ENCODE measurements at places on chromosomes 7 and 10. TPM values are rescaled to one million over a fixed set of nuclear protein-coding genes. Genes with fewer than 3 reads are reported as not detected.

DNA sequence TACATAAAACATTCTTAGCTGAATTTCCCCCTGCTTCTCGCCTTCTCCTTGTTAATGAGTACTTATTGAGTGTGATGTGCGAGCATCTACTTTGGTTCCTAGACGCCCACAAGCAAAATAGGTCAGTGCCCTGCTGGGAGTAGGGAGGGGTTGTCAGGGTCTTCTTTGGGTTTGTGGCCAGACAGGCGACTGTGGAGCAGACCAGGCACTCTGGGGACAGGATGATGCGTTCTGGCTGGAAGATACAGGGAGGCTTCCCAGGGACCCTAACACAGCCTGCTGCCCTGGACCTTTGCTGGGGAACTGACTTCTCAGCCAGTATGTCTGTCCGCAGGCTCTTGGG lies 227.2 kb downstream of the CUX1 start:
- H3K4me1 ChIP-seq: no peaks in the 10 kb centered on the region
- DNase-seq: no peak
- no peaks in the 10 kb centered on the region for H3K36me3 ChIP-seq
- no peak overlapping the region for H3K27ac ChIP-seq
- H3K27me3 ChIP-seq: no peaks in the 10 kb centered on the region

- DNase-seq: peak; percentile 13
- H3K4me1 ChIP-seq: no peaks in the 10 kb centered on the region
- H3K36me3 ChIP-seq: no peaks in the 10 kb centered on the region
Observed at GRCh38 chr10:116521424-116522290, 24.1 kb upstream of the PNLIP start.

DNA sequence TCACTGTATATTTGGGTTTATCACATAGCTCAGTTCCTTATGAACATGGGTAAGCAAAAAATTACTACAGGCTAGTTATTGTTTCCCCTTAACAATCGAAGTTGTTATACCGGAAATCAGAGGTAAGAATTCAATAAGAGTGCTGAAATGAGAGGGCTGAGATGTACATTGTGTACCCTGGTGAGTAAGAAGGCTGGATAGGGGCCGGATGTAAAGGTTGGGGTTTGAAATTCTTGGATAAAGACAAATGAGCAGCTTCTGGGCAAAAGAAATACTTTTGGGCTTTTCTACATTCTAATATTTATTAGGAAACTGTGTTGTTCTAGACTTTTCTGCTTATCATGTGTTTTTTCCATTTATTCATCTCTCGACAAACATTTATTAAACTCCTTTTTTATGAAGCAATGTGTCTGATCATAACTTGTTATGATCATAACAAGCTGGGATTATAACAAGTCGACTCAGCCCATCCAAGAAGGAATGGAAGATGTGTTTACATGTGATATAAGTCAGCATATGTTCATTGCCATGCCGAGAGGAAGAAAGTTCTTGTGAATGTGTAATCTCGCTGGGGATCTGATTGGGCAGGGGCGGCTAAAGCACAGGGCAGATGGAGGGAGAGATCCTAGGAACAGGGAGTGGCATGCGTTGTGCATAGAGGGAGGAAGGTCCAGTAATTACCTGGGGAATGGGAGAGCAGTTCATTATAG lies 155.3 kb downstream of the PLXDC2 start:
- H3K36me3 ChIP-seq: no peaks in the 10 kb centered on the region
- H3K27ac ChIP-seq: no peak overlapping the region
- no peak for DNase-seq

- H3K27me3 ChIP-seq: no peaks in the 10 kb centered on the region
- H3K27ac ChIP-seq: no peak overlapping the region
- H3K36me3 ChIP-seq: peaks cover 16% of the 10 kb centered on the region
- no peak for DNase-seq
- peaks cover 13% of the 10 kb centered on the region for H3K4me1 ChIP-seq
- H3K4me3 ChIP-seq: no peak overlapping the region
Observed at GRCh38 chr10:110510086-110510485, 12.4 kb downstream of the DUSP5 start.

DNA sequence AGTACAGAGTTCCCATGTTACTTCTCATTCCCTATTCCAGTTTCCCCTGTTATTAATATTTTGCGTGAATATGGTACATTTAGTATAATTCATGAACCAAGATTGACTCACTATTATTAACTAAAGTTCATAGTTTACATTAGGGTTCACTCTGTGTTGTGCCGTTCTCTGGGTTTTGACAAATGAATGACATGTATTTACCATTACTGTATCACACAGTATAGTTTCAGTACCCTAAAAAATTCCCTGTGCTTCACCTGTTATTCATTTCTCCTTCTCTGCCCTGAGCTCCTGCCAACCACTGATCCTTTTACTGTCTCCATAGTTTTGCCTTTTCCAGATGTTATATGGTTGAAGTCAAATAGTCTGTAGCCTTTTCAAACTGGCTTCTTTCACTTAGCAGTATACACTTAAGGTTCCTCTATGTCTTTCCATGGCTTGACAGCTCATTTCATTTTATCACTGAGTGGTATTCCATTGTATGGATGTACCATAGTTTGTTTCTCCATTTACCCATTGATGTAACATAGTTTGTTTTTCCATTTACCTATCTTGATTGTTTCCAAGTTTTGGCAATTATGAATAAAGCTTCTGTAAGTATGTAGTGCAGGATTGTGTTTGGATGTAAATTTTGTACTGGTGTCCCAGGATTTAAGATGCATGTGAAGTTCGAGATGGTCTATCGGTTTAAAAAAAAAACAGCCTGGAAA lies 58.8 kb downstream of the CDK14 start:
- H3K36me3 ChIP-seq: no peaks in the 10 kb centered on the region
- H3K27me3 ChIP-seq: no peaks in the 10 kb centered on the region
- H3K4me3 ChIP-seq: no peak overlapping the region
- no peaks in the 10 kb centered on the region for H3K4me1 ChIP-seq

DNA sequence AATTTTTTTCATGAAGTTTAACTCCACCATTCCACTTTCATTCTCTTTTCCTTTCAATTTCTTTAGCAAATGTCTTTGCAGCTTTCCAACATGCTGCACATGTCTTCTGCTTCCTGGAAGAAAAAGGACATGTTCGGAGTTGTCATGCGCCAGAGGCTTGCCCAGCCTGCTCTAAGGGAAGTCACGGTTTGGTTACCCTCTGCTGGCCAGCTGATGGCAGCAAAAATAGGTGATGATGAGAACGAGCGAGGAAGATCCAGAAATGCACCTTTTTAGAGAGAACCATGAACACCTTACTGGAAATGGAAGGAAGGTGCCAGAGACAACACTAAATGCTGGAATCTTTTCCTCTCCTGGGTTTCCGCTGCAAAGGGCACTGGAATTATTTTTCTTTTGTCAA lies 4.9 kb upstream of the ZSCAN21 start:
- no peaks in the 10 kb centered on the region for H3K36me3 ChIP-seq
- no peak for DNase-seq
- H3K4me1 ChIP-seq: peaks cover 6% of the 10 kb centered on the region
- no peaks in the 10 kb centered on the region for H3K27me3 ChIP-seq

AKR1C8 gene
- total RNA-seq: 0.24 TPM
